Hepatocyte (in vitro differentiated cells): ENCODE measurements at places on chromosomes 1 and 21. TPM values are rescaled to one million over a fixed set of nuclear protein-coding genes. Genes with fewer than 3 reads are reported as not detected.

The CHIA gene
- not detected in 2 replicates for polyA plus RNA-seq

GRCh38 chr1:230262867-230263567 is 163.1 kb downstream of the PGBD5 start:
- H3K36me3 ChIP-seq, result no peaks in the 10 kb centered on the region
- H3K27ac ChIP-seq, result no peak overlapping the region
- H3K27me3 ChIP-seq, result no peaks in the 10 kb centered on the region
- H3K4me3 ChIP-seq, result no peak overlapping the region
- DNase-seq, result no peak

The RNU1-3 gene
- polyA plus RNA-seq, result not detected in 2 replicates

- H3K4me3 ChIP-seq, result no peak overlapping the region
- DNase-seq, result no peak
- no peaks in the 10 kb centered on the region for H3K36me3 ChIP-seq
- peaks cover 25% of the 10 kb centered on the region for H3K4me1 ChIP-seq
- no peak overlapping the region for H3K27ac ChIP-seq
- peaks cover 49% of the 10 kb centered on the region for H3K27me3 ChIP-seq
Measured at GRCh38 chr1:31769720-31770390, 5.7 kb upstream of the ADGRB2 start.

The CNIH4 gene
- 96.6 and 106 TPM in 2 replicates for polyA plus RNA-seq

DNA sequence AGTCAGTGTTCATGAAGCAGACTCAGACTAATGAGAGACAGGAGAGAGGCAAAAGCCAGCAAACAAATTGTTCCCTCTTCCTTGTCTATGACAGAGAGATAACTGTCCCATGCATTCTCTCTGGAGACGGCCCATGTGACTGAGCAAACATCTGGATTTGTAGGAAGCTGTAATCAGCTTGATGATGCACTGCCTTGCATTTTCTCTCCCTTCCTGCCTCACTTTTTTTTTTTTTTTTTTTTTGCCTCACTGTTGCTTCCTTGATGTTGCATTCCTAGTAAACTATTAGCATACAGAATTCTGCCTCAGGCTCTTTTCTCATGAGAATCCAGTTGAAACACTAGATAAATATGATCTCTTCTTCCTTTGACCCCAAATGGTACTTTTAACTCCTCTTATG is 134.5 kb downstream of the HHIPL2 start:
- DNase-seq, result no peak
- no peaks in the 10 kb centered on the region for H3K36me3 ChIP-seq
- no peak overlapping the region for H3K4me3 ChIP-seq
- H3K4me1 ChIP-seq, result no peaks in the 10 kb centered on the region
- no peaks in the 10 kb centered on the region for H3K27me3 ChIP-seq
- no peak overlapping the region for H3K27ac ChIP-seq

DNA sequence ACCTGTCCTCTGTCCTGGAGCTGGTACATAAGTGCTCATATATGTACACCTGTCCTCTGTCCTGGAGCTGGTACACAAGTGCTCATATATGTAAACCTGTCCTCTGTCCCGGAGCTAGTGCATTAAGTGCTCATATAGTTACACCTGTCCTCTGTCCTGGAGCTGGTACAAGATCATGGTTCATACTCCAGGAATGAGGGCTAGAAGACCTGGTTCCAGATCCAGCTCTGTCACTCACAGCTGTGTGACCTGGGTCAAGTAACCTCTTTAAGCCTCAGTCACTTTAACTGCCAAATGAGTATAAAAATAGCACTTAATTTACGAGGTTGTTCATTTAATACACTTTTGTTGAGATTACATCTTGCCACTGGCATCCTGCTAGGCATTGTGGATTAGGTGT is 28.0 kb downstream of the SMYD3 start:
- H3K27ac ChIP-seq, result no peak overlapping the region
- no peaks in the 10 kb centered on the region for H3K36me3 ChIP-seq
- H3K27me3 ChIP-seq, result no peaks in the 10 kb centered on the region
- no peak for DNase-seq
